ENCODE measurements at places on chromosomes 6 and 20.

GRCh38 chr6:100554228-100554627, 89.5 kb upstream of the SIM1 start:
- no peak for DNase-seq

DNA sequence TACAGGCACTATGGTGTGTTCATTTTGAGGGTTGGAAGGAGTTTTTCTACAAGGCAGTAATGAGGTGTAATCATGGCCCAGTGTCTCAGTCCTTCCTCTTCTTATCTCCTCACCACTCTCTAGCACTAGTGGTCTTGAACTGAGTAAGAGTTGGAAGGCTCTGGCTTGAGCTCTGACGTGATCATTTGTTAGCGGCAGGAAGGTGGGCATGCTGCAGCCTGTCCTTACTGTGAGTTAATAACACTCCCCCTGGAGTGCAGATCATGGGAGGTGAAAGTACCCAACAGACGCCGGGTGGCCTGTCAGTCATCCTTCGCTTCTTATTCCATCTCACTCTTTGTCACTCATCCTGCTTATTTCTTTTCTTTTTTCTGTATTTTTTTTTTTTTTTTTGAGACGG, 356.9 kb downstream of the CDKAL1 start:
- no peak for DNase-seq

- DNase-seq, result no peak
Measured at GRCh38 chr6:128284128-128284527, 236.3 kb downstream of the PTPRK start.

DNA sequence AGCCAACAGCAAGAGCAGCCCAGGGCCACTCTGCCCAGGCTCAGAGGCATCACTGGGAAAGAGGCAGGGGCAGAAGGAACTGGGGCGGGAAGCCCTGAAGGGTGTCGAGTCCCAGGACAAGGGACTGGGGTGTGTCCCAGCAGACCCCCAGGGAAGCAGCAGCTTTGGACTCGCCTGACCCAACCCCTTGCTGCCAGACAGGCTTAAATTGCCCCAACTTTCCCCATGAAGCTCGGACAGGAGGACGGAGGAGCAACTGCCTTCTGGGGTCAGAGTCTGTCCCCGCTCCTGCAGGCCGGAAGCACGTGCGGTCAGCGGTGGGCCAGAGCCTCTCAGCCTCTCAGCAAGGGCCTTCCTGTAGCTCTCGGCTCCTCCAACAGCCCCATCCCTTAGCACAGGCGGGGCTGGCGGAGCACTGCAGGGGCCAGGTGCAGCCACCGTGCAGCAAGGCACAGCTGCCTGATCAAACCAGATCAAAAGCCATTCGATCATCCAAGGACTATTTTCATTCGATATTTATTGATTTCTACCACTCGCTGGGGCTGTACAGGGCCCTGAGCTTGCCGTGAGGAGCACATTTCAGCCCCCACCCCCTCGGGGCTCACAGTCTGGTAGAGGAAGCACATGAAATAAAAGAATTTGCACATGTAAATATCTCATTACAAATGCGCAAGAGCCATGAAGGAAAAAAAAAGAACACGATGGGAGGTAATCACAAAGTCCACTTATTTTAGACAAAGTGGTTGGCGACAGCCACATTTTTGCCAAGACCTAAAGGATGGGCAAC, 31.8 kb upstream of the STX16 start:
- DNase-seq, result no peak

DNA sequence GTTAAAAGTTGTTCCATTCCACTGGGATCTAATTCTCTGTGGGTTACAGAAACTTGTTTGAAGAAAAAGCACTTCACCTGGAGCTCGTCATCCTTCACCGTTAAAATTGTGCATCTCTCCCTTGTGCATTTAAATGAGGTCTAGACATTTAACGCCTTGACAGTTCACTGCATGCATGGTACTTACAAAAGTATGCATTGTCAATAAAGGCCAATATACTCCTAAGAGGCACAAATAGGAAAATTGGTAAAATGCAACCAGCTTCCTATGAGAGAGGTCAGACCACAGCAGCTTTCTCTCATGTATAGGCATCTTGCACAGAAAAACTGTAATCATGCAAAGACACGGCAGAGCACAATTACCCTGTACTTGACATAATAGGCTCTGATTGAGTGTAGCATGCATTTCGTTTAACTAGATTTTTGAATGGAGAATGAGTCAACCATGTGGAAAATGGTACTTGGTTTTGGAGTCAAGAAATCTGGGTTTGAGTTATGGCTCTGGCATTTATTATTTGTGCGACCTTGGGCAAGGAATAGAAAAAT, 378.5 kb downstream of the RFPL4B start:
- DNase-seq, result no peak

GRCh38 chr20:59010321-59010994, 3.4 kb upstream of the CTSZ start:
- DNase-seq, result no peak

DNA sequence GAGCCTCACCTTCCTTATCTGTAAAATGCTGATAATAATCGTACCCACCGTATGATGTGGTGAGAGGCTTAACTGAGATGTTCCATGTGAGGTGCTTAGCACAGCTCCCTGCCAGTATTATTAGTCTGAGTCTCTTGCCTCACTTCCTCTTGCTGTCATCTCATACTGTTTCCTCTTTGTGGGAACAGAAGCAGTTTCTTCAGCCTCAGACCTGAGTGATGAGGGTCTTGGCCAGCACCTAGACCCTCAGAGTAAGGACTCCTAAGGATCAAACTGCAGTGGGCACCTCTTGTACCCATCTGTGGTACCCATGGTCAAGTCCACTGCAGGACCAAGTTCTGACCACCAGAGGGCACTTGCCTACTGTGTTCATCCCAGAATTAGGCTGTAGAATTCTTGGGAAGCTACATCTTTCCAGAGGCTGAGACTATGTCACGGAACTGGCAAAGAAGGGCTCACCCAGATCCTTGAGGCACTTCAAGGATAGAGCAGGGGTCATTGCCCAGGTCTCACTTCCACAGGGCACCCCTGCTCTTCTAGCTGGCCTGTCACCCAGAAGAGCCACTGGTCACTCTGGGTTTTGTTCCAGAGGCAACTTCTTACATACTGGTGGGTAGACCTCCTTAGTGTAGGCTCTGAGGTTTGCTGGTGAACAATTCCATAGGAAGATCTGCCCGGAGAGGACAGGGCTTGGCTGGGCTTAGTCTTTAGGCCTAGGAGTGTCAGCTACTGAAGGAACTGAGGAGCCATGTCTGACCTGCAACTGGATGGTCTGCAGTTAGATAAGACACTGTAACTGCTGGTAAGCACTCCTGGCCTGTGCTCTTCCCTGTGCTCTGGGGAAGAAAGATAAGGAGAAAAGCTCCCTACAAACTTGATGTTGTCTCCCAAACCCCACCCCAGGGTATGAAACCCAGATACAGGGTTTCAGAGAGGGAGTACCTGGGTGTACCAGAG, 20.6 kb upstream of the SGK2 start:
- no peak for DNase-seq

GRCh38 chr20:42936482-42936881, 253.2 kb downstream of the PTPRT start:
- no peak for DNase-seq

- no peak for DNase-seq
Measured at GRCh38 chr20:4056880-4057279, 41.5 kb upstream of the RNF24 start.

GRCh38 chr6:164477101-164477500, 832.3 kb downstream of the C6orf118 start:
- DNase-seq, result no peak

DNA sequence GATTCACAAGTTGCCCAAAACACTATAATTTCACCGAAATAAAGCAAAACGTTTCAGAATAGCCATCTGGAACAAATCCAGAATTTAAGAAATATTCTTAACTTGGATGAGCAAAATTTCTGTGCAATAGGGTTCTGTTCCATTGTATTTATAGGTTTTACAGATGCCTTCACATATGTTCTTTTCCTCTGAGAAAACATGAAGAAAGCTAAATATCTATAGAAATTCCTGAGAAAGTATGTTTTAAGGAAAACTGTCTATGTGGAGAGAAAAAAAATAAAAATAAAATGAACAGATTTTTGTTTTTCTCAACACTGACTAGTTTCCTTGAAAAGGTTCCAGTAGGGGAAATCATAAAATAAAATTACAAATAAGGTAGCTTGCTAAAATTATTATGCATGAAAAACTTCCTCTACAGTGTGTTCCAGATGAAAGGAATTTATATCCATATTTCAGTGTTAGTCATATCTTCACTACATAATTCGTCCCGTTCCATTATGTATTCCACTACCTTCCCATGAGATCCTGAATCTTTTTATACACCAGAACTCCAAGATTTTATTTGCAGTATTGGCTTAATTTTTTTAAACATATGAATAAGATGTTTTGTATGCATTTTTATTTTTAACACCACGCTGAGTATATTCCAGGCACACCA, 42.4 kb upstream of the TMX4 start:
- DNase-seq, result no peak

- DNase-seq, result no peak
Measured at GRCh38 chr20:50273601-50274491, 83.2 kb downstream of the CEBPB start.

GRCh38 chr6:142457638-142458406, 156.0 kb downstream of the ADGRG6 start:
- no peak for DNase-seq

- DNase-seq, result no peak
Measured at GRCh38 chr20:32991383-32991782, 12.8 kb downstream of the SUN5 start.

- no peak for DNase-seq
Measured at GRCh38 chr20:48733296-48733790, 94.5 kb downstream of the PREX1 start.

GRCh38 chr6:137056121-137056880, 11.5 kb upstream of the IL20RA start:
- no peak for DNase-seq

DNA sequence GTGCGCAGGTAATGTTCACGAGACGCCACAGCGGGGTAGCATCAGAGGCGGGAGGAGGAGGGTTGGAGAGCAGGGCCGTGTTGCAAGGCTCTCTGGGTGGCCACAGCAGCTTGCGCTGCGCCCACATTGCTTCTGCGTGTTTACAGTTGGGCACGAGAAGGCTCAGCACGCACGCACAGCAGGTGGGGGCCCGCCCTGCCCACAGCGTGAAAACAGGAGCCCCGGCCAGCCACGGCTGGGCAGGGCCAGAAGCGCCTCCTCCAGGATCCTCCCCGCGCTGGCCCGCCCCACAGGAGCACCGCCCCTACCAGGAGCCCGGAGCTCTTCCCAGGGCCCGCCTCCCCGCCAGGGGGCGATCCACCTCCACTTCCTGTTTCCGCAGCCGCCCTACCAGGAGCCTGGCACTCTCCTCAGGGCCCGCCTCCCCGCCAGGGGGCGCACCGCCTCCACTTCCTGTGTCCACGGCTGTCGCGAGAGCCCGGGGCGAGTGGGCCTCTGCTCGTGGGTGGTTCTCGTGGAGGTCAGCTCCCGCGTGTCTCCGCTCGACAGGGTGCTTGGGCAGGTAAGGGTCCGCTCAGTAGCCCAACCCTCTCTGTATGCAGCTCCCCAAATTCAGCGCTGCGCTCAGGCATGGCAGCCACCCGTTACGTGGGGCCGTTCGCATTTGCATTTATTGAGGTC, at the start of gene FAM50B:
Gene FAM50B (plus strand): TSS at position 449 of the 681 bp plus-strand sequence. CDS start 439 bp downstream, outside the sequence.
- peak; percentile 89 for DNase-seq

Data from mesothelial cell of epicardium (in vitro differentiated cells).